ENCODE measurements at places on chromosomes 16 and 17.

- no peak for DNase-seq
Measured at GRCh38 chr17:18138065-18138749, 29.7 kb downstream of the MYO15A start.

- DNase-seq, result peak; percentile 41
Measured at GRCh38 chr16:14302031-14302398, 230.9 kb downstream of the MRTFB start.

DNA sequence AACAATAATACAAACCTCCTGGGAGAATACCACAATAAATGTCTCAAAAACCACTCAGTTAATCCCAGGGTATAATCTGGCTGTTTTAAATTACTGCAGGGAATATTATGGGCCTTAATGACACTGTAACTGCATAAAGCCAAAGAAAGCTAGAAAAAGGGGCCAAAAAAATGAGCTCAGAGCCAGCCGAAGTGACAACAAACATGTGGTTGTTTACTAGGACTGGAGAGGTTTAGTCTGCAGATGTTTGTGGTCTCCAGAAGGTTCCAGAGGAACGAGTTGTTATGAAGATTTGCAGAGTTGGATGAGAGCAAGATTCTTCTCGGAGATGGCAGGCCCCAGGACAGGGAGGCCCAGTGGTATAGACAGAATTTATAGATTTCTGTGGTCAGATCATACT lies 97.1 kb upstream of the AKTIP start:
- no peak for DNase-seq

DNA sequence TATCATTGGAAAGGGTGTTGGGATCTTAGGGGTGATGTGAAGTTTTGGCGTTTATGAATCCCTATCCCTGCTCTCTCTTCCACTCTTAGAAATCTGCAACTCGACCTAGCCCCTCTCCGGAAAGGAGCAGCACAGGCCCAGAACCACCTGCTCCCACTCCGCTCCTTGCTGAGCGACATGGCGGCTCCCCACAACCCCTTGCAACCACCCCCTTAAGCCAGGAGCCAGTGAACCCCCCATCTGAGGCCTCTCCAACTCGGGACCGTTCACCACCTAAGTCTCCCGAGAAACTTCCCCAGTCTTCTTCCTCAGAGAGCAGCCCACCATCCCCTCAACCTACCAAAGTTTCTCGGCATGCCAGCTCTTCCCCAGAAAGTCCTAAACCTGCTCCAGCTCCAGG lies 9.0 kb downstream of the SRRM2 start:
- DNase-seq, result no peak

DNA sequence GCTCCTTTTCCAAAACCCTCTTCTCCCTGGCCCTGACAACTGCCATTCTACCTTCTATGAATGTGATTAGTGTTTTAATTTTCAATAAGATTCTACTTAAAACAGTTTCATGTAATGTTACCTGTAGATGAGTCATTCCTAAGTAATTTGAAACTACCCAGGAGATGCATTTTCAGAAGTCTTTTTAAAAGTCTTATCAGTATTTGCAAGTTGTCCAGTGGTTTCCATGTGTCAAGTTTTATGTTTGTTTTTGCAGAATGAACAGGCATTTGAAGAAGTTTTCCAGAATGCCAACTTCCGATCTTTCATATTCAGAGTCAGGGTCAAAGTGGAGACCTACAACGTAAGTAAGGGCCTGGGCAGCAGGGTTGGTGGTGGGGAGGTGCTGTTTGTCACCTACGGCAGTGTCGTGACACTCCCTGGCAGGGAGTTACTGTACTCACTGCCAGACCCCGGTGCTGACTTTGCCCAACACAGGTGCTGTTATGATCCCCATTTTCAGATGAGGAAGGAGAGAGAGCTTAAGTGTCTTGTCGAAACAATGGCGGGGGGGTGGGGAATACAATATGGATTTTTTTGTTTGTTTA lies 65.0 kb downstream of the RPA1 start:
- no peak for DNase-seq

GRCh38 chr16:73049091-73049490 lies 1.2 kb upstream of the ZFHX3 start:
- no peak for DNase-seq

DNA sequence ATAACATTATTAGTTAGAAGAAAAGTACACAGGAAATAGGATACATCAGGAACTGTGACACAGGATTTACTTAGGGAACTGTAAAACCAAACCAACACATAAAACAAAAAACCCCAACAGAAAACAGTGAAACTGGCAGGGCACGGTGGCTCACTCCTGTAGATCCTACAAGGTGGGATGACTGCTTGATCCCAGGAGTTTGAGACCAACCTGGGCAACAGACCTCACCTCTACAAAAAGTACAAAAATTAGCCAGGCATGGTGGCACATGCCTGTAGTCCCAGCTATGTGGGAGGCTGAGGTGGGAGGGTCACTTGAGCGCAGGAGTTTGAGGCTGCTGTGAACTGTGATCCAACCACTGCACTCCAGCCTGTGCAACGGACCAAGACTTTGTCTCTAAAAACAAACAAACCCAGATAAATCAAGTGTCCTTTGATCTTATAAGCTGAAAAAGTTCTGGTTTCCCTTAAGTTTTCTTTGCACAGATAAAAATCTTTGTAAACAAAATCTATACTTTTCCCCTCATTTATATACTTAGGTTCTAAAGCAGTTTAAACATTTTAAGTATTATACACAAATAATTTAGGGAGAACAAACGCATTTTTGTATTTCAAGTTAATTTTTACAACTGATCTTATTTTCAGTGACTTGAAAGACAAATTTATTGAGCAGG lies 111.5 kb upstream of the TOB1 start:
- DNase-seq, result no peak

DNA sequence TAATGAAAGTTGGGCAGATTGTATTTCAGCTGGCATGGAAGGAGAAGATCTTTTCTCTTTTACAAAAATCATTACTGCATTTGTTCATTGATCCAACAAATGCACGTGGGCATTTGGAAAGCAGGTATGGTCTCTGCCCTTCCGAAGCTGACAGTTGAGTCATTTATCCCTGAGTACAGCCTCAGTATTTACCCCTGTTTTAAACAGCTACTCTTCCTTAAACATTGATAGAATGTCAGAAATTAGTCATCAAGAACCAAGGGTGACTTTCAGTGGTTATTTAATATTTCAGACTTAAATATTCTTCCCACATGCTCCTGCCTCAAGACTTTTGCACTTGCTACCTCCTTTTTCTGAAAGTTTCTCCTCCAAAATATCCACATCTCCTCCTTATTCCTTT lies 226.7 kb upstream of the HSBP1 start:
- DNase-seq, result no peak

Data from mucosa of descending colon (tissue), 3 donors.